ENCODE measurements at places on chromosomes 11 and 22. TPM values are rescaled to one million over a fixed set of nuclear protein-coding genes. Genes with fewer than 3 reads are reported as not detected.

GRCh38 chr11:74055938-74056337, 47.1 kb upstream of the UCP3 start:
- no peak for DNase-seq

- DNase-seq: no peak
Observed at GRCh38 chr11:6546735-6547134, 49.7 kb downstream of the DNHD1 start.

GRCh38 chr11:126776119-126776518, 224.5 kb downstream of the KIRREL3 start:
- DNase-seq: no peak

DNA sequence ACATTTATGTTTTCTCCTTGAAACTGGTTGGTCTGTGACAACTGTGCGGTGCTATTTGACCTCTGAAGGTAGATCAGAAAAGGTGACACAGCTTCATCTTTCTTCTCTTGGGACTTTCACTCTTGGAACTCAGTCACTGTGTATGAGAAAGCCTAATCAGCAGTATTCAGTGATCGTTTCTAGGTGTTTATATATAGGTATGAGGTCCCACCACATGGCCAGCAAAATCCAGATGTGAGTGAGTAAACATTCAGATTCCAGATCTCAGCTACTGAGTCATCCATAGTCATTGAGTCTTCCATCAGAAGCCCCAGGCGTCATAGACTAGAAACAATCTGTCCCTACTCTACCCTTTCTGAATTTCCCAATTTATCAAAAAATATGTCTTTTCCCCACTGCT, 117.3 kb upstream of the CTSC start:
- no peak for DNase-seq

GRCh38 chr22:31821572-31821971, 67.8 kb downstream of the DEPDC5 start:
- DNase-seq: no peak

GRCh38 chr11:124036666-124037065, 4.5 kb downstream of the OR10G7 start:
- no peak for DNase-seq

GRCh38 chr11:123707606-123708205, 33.8 kb downstream of the ZNF202 start:
- peak; percentile 77 for DNase-seq

- DNase-seq: no peak
Observed at GRCh38 chr11:130599073-130599654, 150.7 kb downstream of the ADAMTS15 start.

- no peak for DNase-seq
Observed at GRCh38 chr11:85431319-85431718, 195.8 kb downstream of the DLG2 start.

- no peak for DNase-seq
Observed at GRCh38 chr11:79508461-79508860, 67.6 kb upstream of the TENM4 start.

GRCh38 chr11:127552446-127552845, 551.9 kb upstream of the KIRREL3 start:
- no peak for DNase-seq

- DNase-seq: no peak
Observed at GRCh38 chr11:10927538-10927937, 69.7 kb upstream of the ZBED5 start.

- DNase-seq: no peak
Observed at GRCh38 chr11:13207665-13208594, 69.7 kb upstream of the BMAL1 start.

DNA sequence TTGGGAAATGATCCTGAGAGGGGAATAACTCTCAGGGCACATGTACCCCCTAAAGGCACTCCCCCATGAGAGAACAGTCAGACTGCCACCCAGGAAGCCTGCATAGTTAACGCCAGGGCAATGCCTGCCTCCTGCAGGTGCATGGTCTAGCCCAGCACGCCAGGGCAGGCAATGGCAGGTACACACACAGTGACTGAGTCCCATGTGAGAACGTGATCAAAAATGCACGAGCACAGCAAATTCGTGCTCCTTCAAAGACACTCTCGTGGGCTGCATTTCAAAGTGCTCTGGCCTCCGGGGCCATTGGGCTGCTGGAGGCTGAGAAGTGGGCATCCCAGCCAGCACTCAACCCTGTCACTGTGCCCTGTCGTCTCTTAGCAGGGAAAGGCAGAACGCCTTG, 79.7 kb downstream of the SHANK2 start:
- DNase-seq: no peak

GRCh38 chr11:19874266-19874665, 161.6 kb downstream of the NAV2 start:
- no peak for DNase-seq

DNA sequence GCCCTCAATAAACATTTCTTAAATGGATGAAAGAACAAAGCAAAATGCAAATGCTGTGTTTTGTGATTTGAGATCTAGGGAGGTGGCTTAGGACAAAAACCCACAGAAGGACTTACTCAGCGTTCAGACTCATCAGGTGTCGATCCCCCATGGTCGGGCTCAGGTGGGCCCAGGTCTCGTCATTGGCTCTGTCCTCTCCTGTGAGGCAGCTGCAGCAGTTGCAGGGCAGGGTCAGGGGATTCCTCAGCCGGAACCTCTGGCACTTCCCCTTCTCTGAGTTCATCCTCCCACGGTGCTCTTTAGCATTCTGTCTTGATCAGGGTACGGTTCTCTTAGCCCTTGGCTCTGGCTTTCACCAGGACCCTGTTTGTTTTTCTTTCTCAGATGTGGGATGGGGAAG, 14.0 kb upstream of the ACR start:
- no peak for DNase-seq

GRCh38 chr11:3035333-3035732, 21.9 kb downstream of the CARS1 start:
- no peak for DNase-seq

GRCh38 chr22:19438298-19438697, 6.0 kb downstream of the MRPL40 start:
- DNase-seq: no peak

DNA sequence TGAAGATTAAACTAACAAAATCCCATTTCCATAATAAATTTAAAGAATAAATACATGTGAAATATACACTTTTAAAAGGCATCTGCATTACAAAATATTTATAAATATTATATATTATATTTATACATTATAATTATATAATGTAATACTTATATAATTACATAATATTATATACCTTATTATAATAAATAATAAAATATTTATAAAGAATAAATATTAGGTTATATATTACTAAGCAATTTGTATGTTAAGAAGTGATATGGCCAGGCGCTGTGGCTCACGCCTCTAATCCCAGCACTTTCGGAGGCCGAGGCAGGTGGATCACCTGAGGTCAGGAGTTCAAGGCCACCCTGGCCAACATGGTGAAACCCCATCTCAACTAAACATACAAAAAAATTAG, 97.8 kb downstream of the CADM1 start:
- DNase-seq: no peak

- DNase-seq: no peak
Observed at GRCh38 chr22:17152971-17153370, 6.1 kb downstream of the HDHD5 start.

GRCh38 chr11:93394488-93394887, 63.9 kb downstream of the DEUP1 start:
- DNase-seq: no peak

DNA sequence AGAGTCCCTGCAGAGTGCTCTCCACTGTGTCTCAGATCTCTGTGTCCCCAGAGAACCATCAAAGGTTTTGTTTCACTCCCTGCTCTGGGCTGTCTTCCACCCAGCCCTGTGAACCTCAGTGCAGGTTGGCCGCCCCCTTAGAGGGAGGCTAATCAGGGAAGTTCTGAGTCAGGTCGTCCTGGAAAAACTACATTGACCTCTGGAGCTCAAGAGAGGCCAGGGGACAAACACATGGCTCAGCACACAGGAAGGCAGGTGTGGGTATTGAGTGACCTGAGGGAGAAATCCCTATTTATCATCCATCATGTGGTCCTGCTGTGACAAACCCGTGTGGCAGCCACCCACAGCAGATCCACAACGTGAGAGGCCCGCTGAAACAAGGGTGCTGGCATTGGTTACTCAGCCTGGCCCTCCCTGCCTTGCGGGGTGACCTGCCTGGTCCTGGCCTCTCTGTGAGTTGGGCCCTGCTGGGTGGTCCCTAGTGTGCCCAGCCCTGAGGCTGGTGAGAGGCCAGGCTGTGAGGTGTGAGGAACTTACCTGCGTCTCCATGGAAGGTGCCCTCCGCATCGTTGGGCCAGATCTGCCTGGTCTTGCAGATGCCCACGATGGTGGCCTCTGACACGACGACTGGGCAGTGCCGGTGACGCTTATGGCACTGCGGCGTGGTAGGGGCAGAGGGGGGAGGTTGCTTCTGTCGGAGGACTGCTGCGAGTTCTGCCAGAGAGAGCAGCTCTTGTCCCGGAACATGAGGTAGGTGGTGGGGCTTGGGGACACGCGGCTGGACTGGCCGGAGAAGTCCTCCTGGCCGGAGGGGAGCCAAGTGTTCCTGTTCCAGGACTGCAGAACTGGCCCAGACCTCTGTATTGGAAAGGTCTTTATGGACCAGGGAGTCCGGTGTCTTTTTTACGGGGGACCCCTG, 669 bp upstream of the BCR start:
- DNase-seq: no peak

DNA sequence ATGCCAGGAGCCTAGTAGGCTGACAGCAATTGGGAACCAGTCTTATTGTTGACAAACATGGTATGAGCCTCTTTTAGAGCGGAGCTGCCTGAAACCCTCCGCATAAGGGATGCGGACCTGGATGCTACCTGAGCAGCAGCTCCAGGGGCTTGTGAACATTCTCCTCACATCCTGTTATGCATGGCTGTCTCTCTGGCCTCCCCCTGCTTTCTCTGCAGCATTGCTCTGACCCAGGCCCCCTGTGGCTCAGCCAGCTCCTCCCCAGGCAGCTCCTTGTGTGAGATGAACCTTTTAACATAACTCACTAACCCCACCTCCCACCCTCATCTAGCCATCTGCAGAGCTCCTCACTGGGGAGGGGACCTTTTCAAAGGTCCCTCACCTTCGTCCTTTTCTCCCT, 6.0 kb downstream of the BMAL1 start:
- no peak for DNase-seq

DNA sequence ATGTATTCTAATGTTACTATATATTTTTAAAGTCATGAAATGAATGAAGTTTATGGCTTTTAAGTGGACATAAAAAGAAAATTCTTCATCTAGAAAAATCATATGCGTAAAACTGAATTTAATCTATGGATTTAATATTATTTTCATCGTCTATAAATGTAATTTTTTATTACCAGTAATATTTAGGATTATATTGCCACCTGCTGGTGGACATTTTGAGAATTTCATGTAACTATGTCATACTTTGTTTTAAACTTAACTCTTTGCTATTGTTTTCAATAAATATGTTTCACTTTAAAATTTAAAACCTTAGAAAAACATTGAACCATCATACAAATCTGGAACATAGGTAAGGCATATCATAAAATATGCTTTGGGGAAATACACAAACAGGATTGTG, 66.5 kb upstream of the CEP126 start:
- DNase-seq: no peak

GRCh38 chr22:32050678-32051515, 7.8 kb downstream of the SLC5A1 start:
- DNase-seq: no peak

GRCh38 chr11:60155931-60156330, 27.0 kb downstream of the MS4A6A start:
- DNase-seq: no peak

- DNase-seq: no peak
Observed at GRCh38 chr11:72753341-72754148, 1.3 kb upstream of the ARAP1 start.

DNA sequence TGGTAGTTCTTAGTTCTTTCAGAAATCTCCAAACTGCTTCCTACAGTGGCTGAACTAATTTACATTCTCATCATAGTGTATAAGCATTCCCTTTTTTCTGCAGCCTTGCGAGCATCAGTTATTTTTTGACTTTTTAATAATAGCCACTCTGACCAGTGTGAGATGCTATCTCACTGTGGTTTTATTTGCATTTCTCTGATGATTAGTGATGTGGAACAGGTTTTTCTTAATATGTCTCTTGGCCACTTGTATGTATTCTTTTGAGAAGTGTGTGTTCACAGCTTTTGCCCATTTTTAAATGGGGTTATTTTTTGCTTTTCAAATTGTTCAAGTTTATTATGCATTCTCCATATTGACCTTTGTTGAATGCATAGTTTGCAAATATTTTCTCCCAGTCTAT, 459.3 kb downstream of the NTM start:
- no peak for DNase-seq

DNA sequence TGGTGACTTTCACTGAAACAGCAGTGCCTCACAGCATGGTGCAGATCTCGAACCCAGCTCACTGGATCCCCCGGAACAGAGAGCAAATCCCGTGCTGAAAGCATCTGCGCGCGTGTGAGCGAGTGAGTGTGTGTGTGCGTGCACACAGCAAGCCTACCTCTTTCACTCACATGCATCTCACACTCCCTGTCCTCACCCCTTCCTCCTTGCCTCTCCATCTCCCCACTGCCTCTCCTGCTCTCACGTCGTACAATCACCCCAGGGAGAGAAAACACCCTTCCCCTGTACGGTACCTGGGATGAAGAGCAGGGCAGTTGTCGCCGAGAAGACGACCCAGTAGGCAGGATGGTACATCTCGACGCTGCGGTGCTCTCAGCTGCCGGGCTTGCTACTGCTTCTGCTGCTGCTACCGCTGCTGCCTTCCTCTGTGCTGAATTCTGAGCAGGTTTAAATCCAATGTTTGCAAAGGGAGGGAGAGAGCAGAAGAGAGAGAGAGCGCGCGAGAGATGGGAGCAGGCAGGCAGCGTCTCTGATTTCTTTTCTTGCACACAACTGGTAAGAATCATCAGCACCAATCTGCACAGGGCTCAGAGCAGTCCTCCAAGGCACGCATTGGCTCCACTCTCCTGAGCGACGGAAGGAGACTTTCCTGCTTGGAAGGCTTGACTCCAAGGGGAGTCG, at the start of gene OPCML:
OPCML (minus strand) TSS at position 531 of the 681 bp plus-strand sequence.
- DNase-seq: no peak

- no peak for DNase-seq
Observed at GRCh38 chr11:113681711-113682413, 24.2 kb downstream of the TMPRSS5 start.

The ME3 gene
- 89.6 TPM for total RNA-seq

The OR4D5 gene
- total RNA-seq: not detected

The PRODH gene
- 12.3 TPM for total RNA-seq

The TSPAN32 gene
- total RNA-seq: 0.27 TPM

The CDC42BPG gene
- total RNA-seq: 1.4 TPM

The VPREB3 gene
- not detected for total RNA-seq

The SLC29A2 gene
- total RNA-seq: 1.2 TPM

The KCNE3 gene
- total RNA-seq: 1.5 TPM

The KDM2A gene
- total RNA-seq: 63.9 TPM

The SULT4A1 gene
- 29.7 TPM for total RNA-seq

The ASPHD2 gene
- total RNA-seq: 6.7 TPM

The CRACR2B gene
- total RNA-seq: 4.0 TPM

The RFPL3 gene
- not detected for total RNA-seq

The NRXN2 gene
- total RNA-seq: 134 TPM

The OMP gene
- 1.1 TPM for total RNA-seq

The SCGB1C1 gene
- total RNA-seq: not detected

The EED gene
- 34.3 TPM for total RNA-seq

The INSC gene
- total RNA-seq: 0.36 TPM

The SNX32 gene
- 4.9 TPM for total RNA-seq

The LRP5 gene
- total RNA-seq: 15.7 TPM

The CHRM1 gene
- not detected for total RNA-seq

The TEX12 gene
- total RNA-seq: 0.54 TPM

The ART1 gene
- total RNA-seq: not detected
